ENCODE measurements at places on chromosomes 2 and 18.
A peak's percentile ranks its signal among the peaks of the same experiment; 100 is the strongest.

- DNase-seq, result no peak
These were observed 47.5 kb upstream of the RIOK3 start for GRCh38 chr18:23405636-23406035.

DNA sequence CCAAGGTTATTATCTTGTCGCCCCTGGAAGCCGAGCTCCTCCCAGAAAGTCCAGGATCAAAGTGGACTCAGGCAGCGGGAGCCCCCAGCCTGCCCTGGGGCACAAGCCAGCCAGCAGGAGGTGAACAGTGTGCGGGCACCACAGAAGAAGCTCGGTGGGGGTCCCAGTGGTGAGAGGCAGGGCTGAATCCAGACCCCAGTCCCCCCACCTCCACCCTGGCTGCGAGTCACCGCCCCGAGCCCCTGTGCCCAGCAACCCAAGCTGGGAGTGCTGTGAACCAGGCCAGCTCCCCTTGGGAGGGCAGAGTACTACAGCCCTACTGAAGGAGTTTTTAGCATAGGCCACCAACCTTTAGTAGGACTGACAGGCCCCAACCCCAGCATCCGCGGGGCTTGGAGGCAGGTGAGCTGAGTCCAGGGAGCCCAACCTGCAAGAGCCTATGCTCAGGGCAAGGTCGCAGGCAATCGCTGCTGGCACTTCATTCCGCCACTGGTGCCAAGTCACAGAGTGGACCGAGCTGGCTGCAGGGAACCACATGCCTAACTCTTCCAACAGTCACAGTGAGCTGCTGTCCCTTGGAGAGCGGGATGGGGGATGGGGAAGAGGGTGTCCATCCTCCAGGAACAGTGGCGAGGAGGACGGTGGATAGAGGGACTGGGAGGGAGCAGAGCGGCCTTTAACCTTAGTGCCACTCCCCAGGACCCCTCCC lies 3.0 kb downstream of the PIEZO2 start:
- DNase-seq, result no peak

DNA sequence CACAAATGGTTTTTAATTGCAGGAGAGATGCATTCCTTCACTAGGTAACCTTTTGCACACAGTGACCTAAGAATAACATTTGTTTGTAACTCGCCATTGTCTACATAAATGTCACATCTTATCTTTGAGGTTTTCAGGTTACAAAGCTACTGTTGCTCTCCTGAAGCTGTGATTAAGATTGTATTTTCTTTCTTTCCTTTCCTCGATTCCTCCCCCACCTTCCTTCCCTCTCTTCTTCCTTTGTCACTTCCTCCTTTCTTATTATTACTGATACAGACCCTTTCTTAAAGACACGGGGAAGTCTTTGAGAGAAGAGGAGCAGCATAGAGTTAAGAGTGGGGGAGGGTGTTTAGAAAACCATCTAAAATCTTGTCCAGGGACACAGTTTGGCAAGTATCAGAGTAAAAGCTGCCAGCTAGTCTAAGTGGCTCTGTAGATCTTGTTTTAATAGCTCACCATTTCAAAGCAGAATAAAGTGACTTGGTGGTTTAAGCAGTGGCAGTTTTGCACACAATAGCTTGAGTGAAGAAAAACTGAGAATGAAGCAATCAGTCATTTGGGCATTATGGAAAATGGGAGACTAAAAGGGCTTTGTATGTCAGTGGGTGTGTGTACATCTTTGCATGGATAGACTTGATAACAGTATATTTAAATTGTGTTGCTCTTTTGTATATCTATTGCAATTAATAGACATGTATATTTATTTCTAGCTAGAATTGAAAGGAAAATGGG lies 10.9 kb downstream of the CERS6 start:
- no peak for DNase-seq

GRCh38 chr2:113228991-113229716 lies 49.6 kb downstream of the PAX8 start:
- DNase-seq, result no peak

DNA sequence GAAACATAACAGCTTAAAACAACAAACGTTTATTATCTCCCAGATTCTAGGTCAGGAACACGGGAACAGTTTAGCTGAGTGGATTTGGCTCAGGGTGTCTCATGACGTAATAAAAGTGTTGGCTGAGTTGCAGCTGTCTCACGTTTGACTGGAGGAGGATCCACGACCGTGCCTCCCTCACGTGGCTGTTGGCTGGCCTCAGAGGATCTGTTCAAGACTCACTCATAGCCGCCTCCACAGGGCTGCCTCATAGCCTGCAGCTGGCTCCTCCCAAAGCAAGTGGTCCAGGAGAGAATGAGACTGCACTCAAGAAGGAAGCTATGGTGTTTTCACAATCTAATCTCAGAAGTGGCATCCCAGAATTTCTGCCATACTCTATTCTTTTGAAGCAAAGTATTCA lies 167.1 kb downstream of the RPRM start:
- DNase-seq, result no peak

DNA sequence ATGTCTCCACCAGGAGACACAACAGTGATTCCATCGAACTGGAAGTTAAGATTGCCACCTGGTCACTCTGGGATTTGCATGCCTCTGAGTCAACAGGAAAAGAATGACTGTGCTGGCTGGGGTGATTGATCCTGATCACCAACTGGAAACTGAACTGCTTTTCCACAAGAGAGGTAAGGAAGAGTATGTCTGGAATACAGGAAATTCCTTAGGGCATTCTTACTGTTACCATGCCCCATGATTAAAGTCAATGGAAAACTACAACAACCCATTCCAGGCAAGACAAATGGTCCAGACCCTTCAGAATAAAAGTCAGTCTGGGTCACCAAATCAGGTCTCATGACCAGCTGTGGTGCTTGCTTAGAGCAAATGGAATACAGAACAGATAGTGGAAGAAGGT lies 12.0 kb upstream of the DDX1 start:
- DNase-seq, result no peak

DNA sequence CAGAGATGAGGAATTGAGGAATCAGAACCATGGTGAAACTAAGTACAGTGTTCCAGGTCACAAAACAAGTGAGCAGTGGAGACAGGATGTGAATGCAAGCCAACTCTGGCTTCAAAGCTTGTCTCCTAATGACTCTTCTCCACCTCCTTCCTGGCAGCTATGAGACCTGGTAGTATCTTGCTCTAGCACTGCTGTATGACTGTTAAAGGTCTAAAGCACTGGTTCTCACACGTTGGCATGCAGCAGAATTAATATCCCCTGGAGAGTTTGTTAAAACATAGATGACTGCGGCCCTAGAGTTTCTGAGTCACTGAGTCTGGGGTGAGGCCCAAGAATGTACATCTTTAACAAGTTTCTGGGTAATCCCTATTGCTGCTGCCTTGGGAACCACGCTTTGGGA lies 63.3 kb downstream of the SUCLG1 start:
- no peak for DNase-seq

GRCh38 chr2:61177727-61178549 lies 15.9 kb downstream of the C2orf74 start:
- DNase-seq, result no peak

DNA sequence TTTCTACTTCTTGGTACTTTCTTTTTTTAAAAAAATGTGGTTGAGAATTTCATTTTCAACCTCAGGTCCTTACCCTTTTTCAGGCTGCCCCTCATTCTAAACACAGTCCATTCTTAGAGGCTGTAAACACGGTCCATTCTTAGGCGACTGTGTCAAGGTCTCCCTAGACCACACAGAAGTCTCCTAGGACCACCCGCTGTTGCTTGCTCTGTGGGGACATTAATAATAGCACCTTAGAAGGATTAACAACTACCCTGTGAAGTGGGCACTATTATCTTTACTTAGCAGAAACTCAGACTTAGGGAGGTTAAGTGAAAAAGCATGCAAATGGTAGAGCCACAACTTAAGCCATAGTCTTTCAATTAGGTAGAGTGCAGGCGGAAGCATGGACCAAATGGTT lies 91.7 kb downstream of the RBMS1 start:
- no peak for DNase-seq

- DNase-seq, result no peak
These were observed 250.1 kb downstream of the NDUFA10 start for GRCh38 chr2:239774933-239775622.

GRCh38 chr2:52000151-52000855 lies 968.4 kb upstream of the NRXN1 start:
- DNase-seq, result no peak

DNA sequence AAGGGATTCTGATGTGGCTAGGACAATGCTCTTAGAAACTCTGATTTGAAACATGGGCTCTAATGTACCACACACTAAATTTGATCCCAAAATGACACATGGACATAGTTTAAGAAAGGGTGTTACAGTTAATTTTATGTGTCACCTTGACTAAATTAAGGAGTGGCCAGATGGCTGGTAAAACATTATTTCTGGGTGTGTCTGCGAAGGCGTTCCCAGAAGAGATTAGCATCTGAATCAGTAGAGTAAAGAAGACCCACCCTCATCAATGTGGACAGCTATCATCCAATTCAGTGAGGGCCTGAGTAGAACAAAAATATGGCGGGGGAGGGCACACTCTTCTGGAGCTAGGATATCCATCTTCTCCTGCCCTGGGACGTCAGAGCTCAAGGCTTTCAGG lies 283.1 kb upstream of the CHAC2 start:
- DNase-seq, result no peak

DNA sequence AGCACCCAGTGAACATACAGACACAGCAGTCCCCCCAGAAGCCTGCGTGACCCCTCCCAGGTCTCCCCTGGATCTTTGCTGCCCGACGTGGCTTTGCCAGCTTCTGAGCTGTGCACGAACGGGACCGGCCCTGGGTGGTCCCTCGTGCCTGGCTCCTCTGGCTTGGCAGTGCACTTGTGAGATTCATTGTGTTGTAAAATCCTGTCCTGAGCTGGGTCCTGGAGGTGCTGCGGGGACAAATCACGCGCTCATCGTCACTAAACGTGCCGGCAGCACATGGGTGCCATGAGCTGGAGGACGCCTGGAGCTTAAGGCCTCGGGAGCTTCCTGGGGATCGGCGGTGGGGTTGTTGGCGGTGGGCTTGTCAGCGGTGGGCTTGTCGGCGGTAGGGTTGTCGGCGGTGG lies 104.9 kb downstream of the FAM210A start:
- DNase-seq, result no peak

DNA sequence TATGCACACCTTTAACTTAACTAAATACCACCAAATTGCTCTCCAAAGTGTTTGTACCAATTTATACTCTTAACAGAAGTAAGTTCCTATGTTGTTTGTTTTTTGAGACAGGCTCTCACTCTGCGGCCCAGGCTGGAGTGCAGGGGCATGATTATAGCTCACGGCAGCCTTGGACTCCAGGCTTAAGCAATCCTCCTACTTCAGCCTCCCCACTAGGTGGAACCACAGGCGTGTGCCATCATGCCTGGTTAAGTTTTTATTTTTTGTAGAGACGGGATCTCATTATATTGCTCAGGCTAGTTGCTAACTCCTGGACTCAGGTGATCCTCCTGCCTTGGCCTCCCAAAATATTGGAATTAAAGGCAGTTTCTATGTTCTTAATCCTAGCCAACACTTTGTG lies 13.1 kb upstream of the NAB1 start:
- no peak for DNase-seq

GRCh38 chr2:71275939-71276310 lies 49.0 kb upstream of the PAIP2B start:
- DNase-seq, result no peak

GRCh38 chr2:70420143-70420542 lies 118.3 kb upstream of the FAM136A start:
- no peak for DNase-seq

DNA sequence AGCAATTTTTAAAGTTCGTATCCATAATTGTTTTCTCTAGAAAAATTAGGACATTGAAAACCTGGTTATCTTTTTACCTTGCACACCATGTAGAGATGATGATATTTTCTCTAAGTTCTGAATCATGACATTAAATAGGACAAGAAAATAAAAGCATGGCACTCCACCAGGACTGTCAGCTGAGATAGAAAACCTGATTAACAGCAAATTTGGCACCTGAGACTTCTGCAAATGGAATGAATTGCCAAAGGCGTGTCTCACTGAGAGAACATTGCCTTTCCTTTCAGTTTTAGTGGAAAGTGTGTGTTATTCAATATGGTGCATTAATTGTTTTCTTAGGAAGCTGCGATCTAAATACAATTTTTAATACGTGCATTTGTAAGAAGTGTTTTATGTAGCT lies 164.7 kb downstream of the LRRC30 start:
- DNase-seq, result no peak

GRCh38 chr18:67511840-67512239 lies 4.7 kb downstream of the DSEL start:
- no peak for DNase-seq

DNA sequence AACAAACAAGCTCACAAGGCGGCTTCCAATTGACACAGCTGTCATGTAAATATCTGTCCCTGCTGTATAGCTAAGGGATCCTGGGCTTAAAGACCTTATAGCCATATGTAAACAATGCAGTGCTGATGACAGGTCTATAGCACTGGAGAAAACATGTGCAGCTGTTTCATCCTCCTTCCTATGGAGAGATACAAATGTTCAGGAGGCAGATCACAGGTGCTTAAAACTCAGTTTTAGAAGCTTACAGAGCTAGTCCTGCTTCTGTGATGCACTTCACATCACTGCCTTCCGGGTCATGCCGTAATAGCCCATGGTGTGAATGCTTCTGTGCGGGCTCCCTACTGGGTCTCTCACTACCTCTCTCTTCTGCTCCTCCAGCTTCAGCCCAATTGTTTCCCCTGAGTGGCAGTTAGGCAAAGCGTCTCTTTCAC lies 262.4 kb upstream of the CHST9 start:
- DNase-seq, result peak; percentile 84

DNA sequence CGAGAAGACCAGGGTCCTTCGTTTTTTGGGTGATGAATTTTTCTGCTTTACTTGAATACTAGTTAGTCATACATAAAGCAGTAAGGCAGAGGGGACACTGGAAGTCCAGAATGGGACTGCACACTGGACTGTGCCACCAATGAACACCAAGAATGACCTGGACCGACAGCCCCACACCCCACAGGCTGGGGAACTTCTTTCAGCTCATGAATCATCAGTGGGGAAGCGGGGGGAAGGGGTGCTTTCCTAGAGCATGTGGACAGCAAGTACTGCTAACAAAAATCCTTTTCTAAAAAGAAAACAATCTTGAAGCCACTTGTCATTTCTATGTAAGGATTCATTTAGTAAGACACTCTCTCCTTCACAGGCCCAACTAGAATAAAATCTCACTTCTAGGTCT lies 86.0 kb downstream of the DTNB start:
- no peak for DNase-seq

- DNase-seq, result no peak
These were observed 37.7 kb downstream of the PIK3C3 start for GRCh38 chr18:41992703-41993102.

DNA sequence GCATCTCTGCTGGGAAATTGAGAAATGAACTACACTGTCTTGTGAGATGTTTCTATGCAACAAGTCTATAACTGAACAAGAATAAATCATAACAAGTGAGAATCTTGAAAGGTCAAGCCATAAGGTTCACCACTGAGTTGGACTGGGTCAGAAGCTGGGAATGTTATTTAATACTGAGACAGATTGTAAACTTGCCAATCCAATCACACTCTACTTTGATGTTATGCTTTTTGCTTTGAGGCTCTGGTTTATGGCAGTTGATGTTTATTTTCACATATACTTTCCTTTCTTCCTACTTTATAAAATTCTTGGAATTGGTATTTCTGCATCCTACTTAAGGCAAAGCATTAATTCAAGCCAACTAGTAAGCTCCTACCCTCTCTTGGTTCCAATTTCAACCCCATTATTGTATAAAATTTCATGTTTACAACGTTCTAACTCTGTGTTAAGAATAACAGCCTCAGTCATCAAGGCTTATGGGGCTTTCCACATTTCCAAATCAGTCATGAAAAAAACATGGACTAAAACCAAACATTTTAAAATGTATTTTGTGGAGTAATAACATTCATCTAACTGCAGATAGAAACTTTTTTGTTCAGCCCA lies 533.4 kb downstream of the NYAP2 start:
- peak; percentile 5 for DNase-seq

- no peak for DNase-seq
These were observed 83.9 kb downstream of the ITSN2 start for GRCh38 chr2:24276349-24276899.

Measured in NCI-H2171 treated with DMSO at 0.1 percent for 48 hours (cell line).